SK-N-SH treated with all-trans-retinoic acid at 6 μM for 48 hours (cell line): ENCODE measurements at places on chromosomes 7 and 10.

GRCh38 chr10:110220398-110220797 lies 13.0 kb downstream of the MXI1 start:
- ATAC-seq: no peak

GRCh38 chr7:36735172-36735571 lies 10.9 kb upstream of the AOAH start:
- no peak for ATAC-seq

GRCh38 chr10:100033766-100034418 lies 24.1 kb upstream of the DNMBP start:
- no peak; the same call in 2 of the 3 replicates for ATAC-seq

- ATAC-seq: peak; percentile 22; the same call in 2 of the 3 replicates
Observed at GRCh38 chr7:32319012-32319382, 171.2 kb downstream of the LSM5 start.

DNA sequence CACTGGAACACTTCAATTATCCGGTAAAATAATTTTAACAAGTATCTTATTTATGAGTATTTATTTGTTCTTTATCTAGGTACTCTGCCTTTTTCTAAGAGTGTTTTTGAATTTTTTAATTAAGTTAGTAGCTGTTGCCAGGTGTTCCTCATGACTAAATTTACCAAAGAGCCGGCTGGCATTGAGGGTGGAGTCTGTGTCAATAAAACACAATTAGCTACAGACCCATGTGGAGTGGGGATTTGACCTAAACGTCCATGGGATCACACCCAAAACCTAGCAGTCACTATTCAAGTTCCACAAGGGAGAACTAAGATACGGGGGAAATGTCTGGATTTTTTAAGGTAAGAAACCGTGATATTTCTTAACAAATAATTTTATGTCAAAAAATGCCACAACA lies 9.8 kb downstream of the SLC16A12 start:
- no peak for ATAC-seq

DNA sequence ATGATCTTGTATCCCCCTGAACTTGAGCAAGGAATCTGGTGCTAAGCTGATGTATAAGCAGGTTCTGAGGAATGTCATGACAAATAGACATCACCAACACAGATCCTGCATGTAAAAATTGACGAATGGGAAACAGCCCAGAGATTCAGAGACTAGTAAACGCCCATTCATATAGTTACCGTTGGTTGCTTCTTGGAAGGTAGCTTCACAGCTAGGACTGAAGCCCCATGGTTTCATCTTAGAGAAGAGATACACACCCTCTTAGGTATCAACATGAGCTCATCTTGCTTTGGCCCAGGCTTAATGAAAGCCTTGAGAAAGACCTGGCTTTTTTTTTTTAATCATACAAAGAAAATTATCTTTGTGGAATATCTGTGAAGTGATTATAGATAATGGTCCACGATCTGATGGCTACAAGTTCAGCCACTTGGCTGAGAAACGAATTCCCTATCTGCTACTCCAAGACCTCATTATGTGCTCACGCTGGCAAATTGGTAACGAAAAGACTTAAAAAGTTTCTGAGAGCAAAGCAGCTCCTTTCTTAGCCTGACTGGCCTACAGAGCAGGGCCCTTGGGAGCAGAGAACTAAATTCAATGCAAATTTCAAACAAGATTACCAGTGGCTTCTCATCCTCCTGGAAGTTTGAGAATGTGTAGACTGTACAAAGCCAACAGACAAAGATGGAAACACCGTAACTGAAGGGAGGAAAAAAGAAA lies 181.1 kb downstream of the NRP1 start:
- no peak for ATAC-seq

DNA sequence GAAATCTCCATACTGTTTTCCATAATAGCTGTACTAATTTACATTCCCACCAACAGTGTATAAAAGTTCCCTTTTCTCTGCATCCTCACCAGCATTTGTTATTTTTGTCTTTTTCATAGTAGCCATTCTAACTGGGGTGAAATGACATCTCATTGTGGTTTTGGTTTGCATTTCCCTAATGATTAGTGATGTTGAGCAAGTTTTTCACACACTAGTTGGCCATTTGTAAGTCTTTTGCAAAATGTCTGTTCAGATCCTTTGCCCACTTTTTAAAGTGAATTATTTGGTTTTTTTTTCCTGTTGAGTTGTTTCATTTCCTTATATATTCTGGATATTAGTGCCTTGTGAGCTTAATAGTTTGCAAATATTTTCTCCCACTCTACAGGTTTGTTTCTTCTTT lies 101.0 kb upstream of the NFE2L3 start:
- no peak for ATAC-seq

- ATAC-seq: no peak
Observed at GRCh38 chr7:50207686-50208255, 96.7 kb upstream of the IKZF1 start.

DNA sequence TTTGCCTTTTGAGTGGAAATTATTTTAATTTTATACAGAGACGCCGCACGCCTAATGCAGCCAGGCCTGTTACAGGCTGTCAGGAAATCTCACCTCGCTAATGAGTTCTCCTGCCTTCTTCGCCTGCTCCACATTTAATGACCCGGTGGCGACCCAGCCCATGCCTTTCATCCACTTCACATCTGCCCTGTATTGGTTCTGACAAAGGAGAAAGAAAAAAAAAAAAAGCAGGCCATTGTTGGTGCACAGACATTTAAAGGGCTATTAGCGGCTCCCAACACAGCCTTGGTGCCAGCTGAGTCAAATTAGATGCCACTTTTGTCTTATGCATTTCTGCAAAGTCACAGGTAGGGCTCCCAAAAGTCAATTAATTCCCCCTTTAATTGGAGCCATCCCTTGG lies 43.3 kb downstream of the NRAP start:
- ATAC-seq: no peak

GRCh38 chr10:131167036-131167860 lies 144.3 kb downstream of the TCERG1L start:
- ATAC-seq: no peak

DNA sequence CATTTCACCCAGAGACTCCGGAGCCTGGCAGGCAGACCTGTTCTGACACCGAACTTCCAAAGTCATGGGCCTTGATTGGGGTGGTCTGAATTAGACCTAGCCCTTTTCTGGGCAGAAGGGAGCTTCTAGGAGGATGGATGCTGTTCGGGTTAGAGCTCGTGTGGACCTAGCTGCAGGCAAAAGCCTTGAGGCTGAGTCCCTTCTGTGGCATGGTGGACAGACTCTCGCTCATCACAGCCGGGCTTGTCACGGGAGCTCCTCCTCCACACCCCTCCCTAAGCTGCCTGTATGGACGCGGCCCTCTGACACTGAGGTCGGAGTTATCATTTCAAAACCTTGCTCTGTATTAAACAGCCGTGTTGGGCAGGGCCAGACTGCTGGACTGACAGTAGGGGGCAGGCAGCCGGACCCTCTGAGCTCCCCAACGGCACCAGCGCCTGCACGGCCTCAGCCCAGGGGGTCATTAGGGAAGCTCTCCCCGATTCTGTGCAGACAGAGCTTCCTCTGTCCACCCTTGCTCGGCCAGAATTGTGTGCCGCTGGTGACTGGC lies 2.2 kb downstream of the IRF5 start:
- ATAC-seq: no peak

- no peak for ATAC-seq
Observed at GRCh38 chr10:22222236-22223190, 4.7 kb upstream of the EBLN1 start.

- ATAC-seq: no peak
Observed at GRCh38 chr10:126872135-126872534, 33.1 kb upstream of the DOCK1 start.

DNA sequence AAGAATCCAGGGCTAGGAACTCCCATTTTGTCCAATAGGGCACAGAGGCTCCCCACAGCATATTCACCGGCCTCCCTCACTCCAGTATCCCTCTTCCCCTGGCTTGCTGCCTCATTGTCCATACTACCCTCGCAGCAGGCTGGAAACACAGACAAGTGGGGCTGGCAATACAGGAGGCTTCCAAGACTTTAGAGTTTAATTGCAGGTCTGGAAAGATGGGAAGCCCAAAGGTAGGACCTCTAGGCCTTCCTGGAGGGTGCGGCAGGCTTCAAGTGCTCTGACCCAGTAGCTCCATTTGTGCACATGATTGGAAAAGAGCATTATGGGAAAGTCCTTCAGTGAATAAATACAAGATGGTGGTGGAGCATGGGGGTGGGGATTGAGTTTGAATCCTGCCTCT lies 166.7 kb downstream of the EVX1 start:
- ATAC-seq: no peak

GRCh38 chr7:132123773-132124172 lies 452.5 kb downstream of the PLXNA4 start:
- no peak for ATAC-seq

DNA sequence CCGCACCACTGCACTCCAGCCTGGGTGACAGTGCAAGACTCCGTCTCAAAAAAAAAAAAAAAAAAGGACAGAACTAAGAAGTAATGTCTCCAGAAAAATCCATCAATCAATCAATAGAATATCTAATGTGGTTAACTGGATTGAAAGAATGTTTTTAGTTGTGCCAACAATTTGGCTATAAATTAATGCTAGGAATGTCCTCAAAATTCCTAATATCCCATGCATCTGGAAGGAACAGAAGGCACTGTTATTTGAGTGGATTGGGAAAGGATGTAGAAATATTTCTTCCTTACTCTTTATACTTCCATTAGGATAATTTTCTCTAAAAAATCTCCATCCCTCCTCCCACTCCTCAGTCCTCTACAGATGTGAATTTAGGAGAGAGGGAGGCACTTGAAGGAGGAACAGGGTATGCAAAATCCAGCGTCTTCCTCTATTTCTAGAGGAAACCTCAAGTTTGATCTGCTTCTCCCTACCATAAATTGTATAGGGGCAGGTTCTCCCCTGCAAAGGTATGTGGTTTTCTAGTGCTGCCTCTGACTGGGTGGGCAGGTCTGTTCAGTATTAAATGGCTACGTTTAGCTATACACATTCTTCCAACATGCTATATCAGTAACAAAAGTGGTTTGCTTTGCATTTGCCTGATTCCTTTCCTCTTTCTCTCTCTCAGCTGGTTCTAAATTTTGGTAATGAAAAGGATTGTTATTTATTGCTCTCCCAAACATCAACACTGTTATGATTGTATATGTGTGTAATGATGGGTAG lies 54.1 kb downstream of the RNLS start:
- ATAC-seq: no peak

GRCh38 chr7:131591687-131592319 lies 35.4 kb upstream of the PODXL start:
- peak; percentile 65 for ATAC-seq

- no peak for ATAC-seq
Observed at GRCh38 chr7:17152721-17153120, 145.7 kb upstream of the AHR start.

GRCh38 chr10:34884272-34884952 lies 69.3 kb upstream of the PARD3 start:
- no peak for ATAC-seq

- ATAC-seq: no peak
Observed at GRCh38 chr7:67387851-67388250, 391.2 kb downstream of the TYW1 start.

DNA sequence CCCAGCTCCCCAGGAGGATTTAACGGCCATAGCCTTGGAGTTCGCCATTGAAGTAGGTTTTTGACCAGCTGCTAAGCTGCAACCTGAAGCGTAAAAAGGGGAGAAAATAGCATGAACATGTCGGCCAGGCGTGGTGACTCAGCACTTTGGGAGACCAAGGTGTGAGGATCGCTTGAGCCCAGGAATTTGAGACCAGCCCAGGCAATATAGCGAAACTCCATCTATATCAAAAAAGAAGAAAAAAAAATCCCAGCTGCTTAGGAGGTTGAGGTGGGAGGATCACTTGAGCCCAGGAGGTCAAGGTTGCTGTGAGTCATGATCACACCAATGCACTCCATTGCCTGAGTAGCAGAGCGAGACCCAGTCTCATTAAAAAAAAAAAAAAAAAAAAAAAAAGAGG lies 32.2 kb upstream of the MCU start:
- no peak for ATAC-seq

GRCh38 chr10:130801276-130801675 lies 510.2 kb downstream of the TCERG1L start:
- no peak for ATAC-seq

GRCh38 chr10:123427165-123427786 lies 238.9 kb upstream of the GPR26 start:
- ATAC-seq: no peak

DNA sequence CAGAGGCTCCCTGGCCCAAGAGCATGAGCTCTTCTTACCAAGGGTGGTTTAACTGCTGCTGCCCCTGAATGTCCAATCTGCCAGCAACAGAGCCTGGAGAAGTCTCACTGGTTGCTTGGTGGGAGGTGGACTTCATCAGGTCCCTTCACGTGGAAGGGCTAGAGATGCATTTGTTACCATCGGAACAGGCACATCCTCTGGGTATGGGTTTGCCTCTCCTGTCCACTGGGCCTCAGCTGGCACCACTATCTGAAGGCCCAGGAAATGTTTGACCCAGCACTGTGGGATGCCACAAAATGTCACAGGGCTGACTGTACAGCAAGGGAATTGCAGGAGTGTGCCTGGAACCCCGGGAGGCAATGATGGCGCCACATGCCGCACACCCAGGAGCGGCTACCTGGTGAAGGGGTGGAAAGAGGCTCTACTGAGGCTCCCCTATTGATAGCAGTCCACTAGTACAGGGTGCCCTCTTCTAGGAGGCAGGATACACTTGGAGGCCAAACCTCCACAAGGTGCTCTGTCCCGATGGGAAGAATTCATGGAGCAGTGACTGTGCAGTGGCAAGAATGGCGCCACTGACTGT lies 603.1 kb upstream of the MGMT start:
- ATAC-seq: no peak

DNA sequence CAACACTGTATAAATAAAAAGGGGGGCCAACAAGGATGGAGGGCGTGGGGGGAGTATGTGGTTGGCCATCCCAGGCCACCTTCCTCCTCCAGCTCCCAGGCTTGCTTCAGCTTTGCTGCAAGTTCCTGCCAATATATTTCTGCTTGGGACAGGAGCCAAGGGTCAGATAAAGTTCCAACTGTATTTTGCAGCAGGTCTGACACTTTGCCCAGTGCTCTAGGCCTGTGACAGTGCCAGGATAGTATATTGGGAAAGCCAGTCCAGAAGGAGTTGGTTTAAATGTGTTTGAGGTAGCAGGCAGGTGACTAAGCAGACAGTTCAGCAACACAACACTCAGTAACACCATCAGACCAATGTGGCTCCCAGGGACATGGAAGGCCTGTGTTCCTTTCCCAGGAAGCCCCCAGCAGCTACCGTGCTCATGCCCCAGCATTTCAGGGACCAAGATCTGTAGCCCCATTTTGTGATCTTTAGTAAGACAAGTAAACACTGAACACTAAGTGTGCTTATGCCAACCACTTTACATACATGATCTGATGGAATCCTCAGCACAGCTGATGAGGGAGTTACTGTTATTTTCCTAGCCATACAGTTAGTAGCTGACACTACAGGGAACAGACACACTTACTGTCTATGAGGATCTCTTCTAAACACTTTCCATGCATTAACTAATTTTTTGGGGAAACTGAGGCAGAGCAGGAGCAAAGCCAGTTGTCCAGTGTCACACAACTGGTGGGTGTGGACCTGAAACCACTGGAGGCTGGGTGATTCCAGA lies 38.9 kb downstream of the DNAJB12 start:
- ATAC-seq: peak; percentile 14; the same call in 2 of the 3 replicates

GRCh38 chr10:109727436-109727835 lies 195.9 kb downstream of the XPNPEP1 start:
- no peak for ATAC-seq
